Stimulated activated CD8-positive, alpha-beta memory T cell treated with anti-CD3 and anti-CD28 coated beads, Interleukin-7, amount 100 ng/mL, for 24 hours (primary cell): ENCODE measurements at places on chromosomes 11 and 22.

- no peak for DNase-seq
Measured at GRCh38 chr11:119845305-119845704, 116.3 kb upstream of the NECTIN1 start.

DNA sequence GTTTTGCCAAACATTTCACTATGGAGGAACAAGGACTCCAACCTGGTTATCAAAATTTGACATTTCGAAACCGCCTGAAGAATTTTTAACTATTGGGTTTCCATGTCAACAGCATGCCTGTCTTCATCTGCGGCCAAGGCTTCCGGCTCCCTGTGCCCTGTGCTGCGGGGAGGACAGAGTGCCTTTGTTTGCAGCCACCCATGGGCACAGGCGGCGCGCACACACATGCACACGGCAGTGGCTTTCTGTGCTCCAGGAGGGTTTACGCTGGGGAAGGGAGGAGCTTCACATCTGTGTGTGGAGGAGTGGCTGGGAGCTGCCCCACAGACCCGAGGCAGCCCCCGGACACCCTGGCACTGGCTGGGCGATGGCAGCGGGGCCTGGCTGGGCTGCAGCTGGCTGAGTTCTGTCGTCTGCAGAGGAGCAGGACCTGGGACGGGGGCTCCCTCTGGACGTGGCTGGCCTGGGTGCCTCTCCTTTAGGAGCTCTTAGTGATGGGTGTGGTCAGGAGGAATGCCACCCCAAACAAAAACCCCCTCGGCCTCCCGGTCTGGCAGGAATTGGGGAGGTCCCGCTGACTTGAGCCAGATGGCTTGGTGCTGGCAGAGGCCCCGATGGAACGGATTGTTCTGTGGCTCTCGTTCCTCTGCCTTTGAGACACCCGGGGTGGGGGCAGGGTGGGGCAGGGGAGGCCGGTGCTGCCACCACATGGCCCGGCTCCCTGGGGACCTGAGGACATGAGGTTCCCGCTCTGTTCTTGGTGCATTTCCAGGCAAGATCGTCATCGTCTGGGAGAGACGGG is 1290.9 kb downstream of the BRD1 start:
- no peak for DNase-seq

DNA sequence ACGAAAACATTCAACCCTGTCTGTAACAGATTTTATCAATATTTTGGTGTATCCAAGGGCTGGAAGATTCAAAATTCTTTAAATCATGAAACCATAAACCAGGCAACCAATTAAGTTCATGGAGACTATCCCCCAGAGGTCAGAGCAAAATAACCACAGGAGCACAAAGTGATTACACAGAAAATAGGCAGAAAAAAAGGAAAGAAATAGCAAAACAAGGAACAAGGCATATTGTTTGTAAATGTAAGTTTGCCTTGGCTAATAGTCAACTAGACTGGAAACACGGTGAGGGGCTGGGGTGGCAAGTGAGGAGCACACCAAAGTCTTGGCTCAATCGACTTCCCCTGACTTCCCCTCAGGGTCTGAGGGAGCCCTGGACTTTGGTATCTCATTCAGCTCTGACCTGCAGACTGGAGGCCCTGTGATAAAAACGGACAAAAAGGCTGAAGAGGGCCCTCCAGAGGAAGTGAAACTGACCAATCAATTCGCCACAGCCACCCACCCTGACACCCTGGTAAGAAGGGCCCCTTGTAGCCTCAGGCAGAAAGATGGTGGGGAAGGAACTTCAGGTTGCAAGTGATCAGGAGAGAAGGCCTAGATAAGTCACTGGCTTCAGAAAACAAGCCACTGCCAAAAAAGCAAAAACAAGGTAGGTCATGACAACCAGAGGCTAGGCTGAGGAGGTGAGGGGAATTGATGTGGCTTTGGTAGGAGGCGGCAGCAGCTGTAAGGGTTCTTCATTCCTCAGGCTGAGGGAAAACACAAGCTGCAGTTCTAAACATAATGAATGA is 1.8 kb downstream of the SIK3 start:
- DNase-seq = no peak

DNA sequence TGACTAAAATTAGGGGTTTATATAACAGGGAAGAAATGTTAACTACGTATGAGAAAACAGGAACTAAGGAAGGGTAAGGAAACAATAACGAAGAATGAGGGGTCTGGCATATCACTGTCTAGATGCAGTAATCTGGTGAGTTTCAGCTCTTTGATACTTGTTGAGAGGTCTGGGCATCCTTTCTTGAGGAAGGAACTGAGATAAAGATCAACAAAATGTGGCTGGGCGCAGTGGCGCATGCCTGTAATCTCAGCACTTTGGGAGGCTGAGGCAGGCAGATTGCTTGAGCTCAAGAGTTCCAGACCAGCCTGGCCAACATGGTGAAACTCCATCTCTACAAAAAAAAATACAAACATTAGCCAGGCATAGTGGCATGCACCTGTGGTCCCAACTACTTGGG is 2.7 kb downstream of the DCDC1 start:
- DNase-seq = no peak

DNA sequence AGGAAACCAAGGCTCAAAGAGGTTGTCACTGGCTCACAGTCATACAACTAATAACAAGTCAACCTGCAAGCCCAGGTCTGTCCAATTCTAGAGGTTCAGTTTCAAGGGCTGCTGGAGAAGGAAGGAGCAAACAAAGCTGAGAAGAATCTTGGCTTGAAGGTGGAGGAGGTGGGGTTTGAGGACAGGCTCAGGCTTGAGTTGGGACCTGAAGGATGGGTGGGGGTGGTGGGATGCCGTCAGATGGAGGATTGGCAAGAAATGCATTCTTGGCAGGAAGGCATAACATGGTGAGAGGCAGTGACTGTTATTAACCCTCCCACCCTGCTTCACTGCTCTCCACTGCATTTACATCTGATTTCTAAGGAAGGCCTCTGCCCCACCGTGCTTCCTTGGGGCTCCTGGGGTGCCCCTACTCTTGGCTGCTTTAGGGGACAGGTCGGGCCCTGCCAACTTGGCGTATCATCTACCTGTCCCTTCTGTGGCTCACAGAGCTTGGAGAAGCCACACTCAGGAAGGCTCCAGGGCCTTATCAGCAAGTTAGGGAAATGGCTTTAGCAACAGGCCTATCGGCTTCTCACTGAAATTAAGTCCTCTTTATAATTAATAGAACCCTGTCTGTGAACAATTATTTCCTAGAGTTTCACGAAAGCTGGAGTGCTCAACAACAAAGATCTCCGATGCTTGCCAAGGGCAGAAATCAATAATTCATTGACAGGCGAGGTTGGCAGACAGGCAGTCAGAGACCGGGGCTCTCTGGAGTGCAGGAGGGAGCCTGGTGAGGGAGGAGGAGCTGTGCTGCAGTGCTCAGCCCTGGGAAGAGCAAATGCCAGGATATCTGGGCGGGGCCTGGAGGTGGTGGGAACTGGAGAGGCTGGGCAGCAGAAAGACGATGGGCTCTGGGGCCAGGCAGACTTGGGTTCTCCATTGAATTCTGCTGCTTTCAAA is 84.9 kb upstream of the NARS2 start:
- DNase-seq = no peak

DNA sequence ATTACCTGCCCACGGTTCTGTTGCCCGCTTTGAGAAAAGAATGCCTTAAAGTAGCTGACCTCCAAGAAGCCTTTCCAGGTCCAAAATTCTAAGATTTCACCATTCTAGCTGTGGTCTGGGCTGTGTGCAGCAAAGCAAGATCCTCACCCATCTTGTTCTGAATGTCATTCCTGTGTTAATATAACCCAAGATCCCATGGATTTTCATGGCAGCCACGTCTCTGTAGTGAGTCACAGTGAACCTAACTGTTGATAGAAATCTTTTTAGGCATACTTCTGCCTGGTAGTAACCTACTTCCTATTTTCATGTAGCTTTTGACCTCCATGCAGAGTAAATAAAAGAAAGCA is 210.0 kb downstream of the NAV2 start:
- no peak for DNase-seq

GRCh38 chr11:130865091-130865773 is 51.0 kb downstream of the SNX19 start:
- DNase-seq = no peak

DNA sequence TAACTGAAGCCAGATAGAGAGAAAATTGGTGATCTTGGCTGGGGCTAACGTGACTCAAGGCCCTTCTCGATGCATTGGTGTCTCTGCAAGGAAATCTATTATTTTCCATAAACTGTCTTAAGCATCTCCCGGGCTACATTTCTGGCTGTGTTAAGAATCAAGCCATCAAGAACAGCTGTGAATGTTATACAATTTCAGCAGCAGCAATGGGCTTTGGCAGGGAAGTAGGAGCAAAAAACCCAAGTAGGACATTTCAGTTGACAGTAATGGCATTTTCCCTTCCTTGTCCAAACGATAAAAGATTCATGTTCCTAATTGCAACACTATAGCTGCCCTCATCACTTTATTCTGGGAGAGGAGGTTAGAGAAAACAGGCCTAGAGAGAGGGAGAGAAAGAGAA is 335.0 kb downstream of the CADM1 start:
- DNase-seq = no peak

GRCh38 chr11:78560153-78560552 is 14.5 kb downstream of the NARS2 start:
- DNase-seq = no peak

- DNase-seq = no peak
Measured at GRCh38 chr11:128476729-128477128, 110.6 kb downstream of the ETS1 start.

- no peak for DNase-seq
Measured at GRCh38 chr11:834371-835316, 1.9 kb downstream of the CD151 start.

DNA sequence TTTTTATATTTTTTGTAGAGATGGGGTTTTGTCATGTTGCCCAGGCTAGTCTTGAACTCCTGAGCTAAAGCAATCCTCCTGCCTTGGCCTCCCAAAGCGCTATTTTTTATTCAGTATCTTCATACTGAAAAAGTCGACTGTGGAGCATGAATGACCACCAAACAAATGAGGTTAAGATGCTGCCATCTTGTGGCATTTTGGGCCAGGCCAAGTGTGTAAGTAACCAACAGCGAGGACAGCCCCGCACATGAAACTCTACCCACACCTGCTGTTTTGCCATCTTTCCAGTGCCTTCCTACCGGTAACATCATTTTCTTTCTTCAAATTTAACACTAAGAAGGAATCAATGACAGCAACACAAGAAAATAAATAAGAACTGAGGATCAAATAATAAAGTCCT is 32.2 kb upstream of the AQP11 start:
- DNase-seq = no peak

GRCh38 chr22:26597026-26597425 is 7.1 kb upstream of the TPST2 start:
- no peak for DNase-seq

GRCh38 chr11:120134106-120134930 is 3.6 kb downstream of the TRIM29 start:
- no peak for DNase-seq

- no peak for DNase-seq
Measured at GRCh38 chr11:77726524-77726923, 88.9 kb upstream of the CLNS1A start.

DNA sequence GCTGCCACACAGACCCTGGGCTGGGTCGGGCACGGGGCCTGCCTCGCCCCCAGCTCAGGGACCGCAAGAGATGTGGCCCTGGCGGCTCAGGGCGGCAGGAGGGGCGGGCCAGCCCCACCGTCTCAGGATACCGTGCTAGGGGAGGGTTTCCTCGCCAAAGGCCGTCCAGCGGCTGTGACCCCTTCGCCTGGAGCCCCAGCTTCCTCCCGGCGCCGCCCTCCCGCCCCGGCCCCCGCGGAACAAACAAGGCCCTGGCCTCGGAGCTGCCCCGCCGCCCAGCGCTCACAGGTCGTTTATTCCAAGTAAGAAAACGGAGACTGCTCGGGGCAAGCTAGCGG is 543 bp upstream of the AP2A2 start:
- DNase-seq = no peak

- DNase-seq = no peak
Measured at GRCh38 chr11:98423933-98424332, 596.8 kb upstream of the CNTN5 start.

DNA sequence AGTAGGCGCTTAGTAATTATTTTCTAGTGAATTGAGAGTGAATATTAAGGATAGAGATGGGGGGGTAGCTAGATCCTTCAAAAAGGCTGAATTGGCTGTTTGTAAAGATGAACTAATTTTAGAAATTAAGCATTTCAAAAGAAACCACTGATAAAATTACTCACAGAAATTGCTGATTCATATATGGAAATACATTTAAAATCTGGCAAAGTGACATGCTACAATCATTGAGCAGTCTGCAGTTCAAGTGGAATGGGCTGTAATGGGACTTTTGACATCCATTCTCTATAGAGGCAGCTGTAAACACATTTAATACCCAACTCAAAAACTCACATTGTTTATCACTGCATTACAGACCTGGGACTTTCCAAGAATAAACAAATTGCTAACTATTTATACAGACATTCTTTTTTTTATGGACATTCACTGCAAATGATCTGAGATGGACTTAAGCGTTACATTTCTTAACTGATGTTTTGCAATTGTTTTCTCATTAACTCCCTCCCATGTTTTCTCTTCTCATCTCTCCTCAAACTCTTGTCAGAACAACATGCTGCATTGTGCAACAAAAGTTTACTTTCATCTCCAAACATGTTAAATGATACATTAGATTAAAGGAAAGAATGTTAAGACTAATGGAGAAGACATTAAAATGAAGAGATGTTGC is 42.1 kb upstream of the MMP7 start:
- no peak for DNase-seq

- DNase-seq = no peak
Measured at GRCh38 chr11:85826116-85826855, 15.3 kb upstream of the SYTL2 start.

GRCh38 chr22:40637183-40638150 is 948 bp upstream of the MRTFA start:
- DNase-seq = peak; percentile 29
